ENCODE measurements at places on chromosomes 6 and 20. TPM values are rescaled to one million over a fixed set of nuclear protein-coding genes. Genes with fewer than 3 reads are reported as not detected.

SLC17A1 gene
- total RNA-seq = not detected

STX11 gene
- total RNA-seq = 0.78 TPM

GJA1 gene
- 87.7 TPM for total RNA-seq

DNA sequence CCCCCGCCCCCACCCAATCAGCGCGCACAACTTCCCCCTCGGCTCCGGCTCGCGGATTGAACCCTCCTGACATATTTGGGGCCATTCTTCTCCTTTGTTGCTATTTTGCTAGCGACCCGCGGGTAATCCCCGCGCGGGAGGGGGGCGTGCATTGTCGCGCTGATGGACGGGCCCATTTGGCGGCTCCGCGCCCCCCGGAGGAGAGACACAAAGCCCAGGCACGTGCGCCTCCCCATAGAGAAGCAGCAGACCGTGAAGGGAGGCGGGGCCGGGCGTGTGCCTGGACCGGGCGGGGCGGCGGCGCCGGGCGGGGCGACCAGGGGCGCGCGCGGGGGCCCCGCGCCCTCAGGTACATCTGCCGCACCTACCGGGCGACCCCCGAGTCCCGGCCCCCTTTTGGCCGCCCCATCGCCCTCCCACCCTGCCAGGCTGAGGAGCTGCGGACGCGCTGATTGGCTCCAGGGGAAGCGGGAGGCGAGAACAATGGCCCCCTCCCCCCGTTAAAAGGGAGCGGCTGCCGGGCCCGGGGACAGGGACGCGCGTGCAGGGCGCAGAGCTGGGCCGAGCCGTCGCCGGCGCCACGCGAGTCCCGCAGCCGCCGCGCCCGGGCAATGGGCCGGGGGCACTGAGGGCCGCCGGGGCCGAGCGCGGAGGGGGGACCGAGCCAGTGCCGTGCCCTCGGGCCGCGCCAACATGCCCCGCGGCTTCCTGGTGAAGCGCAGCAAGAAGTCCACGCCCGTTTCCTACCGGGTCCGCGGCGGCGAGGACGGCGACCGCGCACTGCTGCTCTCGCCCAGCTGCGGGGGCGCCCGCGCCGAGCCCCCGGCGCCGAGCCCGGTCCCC lies at the start of gene INSM1:
INSM1 (plus strand) TSS at position 530 of the 843 bp plus-strand sequence; CDS start at position 694, 164 bp downstream.
- DNase-seq = peak; percentile 38
